ENCODE measurements at places on chromosomes 6 and 20.

GRCh38 chr6:40816601-40817000 lies 222.4 kb downstream of the UNC5CL start:
- DNase-seq: no peak

DNA sequence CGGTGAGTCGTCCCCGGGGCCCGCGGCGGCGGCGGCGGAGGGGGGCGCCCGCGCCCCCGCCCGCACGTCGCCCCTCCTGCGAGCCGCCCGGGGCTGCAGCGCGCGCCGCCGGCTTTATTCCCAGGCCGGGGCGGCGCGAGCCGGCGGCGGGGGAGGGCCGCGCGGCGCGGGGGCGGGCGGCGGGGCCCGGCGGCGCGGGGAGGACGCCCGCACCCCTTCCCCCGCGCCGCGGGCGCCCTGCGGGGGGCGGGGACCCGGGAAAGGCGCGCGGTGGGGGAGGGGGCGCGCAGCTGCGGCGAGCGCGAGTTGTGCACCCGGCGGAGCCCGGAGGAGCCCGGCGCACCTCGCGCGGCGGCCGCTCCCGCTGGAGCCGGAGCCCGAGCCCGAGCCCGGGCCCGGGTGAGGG lies 646 bp downstream of the HMGA1 start:
- no peak for DNase-seq

GRCh38 chr6:117617210-117618035 lies 15.1 kb upstream of the GOPC start:
- no peak for DNase-seq

DNA sequence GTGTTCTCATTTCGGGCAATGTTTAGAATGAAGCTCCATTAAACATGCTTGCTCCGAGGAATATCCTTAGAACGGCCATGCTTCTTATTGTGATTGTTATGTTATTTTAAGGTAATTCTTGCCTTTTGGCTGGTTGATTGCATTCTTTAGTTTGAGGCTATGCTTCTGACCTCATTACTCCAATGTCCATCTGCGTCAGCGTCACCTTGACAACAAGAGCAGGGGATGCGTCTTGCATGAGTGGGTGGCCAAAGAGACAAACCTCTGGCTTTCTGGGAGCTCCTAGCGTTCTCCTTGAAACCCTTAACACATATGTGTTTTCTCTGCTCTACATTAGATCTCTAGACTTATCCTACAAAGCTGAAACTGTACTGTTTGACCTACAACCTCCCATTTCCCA lies 184.3 kb downstream of the THBS2 start:
- DNase-seq: no peak

GRCh38 chr6:14693301-14694192 lies 552.3 kb upstream of the JARID2 start:
- no peak for DNase-seq

DNA sequence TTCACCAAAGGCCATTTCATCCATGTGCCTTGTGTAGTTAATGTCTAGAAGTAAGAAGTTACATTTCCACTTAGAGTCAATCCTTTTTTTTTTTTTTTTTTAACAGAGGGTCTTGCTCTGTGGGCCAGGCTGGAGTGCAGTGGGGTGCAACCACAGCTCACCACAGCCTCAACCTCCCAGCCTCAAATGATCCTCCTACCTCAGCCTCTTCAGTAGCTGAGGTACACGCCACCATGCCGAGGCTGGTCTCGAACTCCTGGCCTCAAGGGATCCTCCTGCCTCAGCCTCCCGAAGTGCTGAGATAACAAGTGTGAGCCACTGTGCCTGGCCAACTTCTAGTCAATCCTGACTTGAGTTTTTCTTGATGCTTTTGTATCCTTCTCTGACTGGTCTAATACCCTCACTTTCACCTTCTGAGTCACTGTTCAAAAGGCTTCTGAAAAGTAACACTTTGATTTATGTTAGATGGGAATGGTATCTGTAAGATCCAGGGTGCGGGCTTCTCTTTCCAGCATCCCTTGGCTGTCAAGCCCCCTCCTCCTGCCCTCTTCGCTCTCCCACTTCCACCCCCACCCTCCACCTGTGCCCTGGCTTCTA lies 22.1 kb downstream of the TRAM2 start:
- no peak for DNase-seq

- DNase-seq: no peak
Observed at GRCh38 chr6:43123461-43124314, 47.4 kb upstream of the SRF start.

DNA sequence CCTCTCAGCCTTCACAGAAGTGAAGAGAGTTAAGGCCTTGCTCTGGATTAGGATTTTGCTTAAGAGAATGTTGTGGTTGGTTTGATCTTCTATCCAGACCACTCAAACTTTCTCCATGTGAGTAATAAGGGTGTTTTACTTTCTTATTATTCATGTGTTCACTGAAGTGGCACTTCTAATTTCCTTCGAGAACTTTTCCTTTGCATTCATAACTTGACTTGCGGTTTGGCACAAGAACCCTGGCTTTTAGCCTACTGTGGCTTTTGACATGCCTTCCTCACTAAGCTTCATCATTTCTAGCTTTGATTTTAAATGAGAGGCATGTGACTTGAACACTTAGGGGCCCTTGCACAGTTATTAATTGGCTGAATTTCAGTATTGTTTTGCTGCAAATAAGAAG lies 166.1 kb upstream of the OPRM1 start:
- DNase-seq: no peak

GRCh38 chr20:22728146-22728745 lies 143.9 kb upstream of the FOXA2 start:
- DNase-seq: no peak

DNA sequence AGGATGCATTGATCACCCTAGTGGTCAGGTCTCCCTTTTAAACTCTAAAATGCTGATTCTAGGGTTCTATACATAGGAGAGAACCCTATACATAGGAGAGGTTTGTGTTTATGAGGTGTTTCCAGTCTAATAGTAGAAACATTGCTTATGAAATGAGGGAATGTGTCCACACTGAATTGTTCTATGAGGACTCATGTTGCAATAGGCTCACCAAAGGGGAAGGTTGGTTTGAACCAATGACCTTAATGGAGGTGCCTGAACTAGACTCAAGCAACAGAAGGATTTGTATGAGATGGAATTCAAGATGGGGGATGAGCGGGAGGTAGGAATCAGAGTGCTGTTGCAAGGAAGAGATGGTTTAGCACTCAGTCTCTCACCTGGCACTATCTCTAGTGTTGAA lies 33.5 kb upstream of the UBR2 start:
- no peak for DNase-seq

DNA sequence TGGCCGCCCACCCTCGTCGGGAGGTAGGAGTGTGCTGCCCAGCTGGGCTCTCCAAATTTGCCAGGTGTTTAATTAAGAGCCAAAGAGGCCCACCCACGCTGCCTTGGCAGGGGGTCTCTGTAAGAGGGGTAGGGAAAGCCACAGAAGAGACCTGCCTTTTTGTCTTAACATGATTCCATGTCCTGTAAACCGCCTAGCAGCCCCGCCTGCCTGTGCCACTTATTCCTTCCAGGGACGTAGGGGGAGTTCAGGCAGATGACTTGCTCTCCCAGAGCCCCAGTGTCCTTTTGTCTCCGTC lies 2.1 kb downstream of the FAM210B start:
- no peak for DNase-seq

DNA sequence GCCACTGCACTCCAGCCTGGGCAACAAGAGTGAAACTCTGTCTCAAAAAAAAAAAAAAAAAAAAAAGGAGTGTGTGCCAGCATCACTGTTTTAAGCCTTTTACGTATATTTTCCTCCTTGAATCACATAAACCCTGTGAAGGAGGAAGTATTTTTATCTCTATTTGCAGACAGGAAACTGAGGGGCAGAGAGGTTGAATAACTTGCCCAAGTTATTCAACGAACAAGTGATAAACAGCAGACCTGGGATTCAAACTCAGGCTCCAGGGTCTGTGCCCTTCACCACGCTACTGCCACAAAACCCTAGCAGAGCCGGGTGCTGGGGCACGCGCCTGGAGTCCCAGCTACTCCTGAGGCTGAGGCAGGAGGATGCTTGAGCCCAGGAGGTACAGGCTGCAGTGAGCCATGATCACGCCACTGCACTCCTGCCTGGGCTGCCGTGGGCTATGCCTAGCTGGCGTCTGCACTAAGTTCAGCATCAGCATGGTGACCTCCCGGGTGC lies 9.4 kb upstream of the AVP start:
- no peak for DNase-seq

DNA sequence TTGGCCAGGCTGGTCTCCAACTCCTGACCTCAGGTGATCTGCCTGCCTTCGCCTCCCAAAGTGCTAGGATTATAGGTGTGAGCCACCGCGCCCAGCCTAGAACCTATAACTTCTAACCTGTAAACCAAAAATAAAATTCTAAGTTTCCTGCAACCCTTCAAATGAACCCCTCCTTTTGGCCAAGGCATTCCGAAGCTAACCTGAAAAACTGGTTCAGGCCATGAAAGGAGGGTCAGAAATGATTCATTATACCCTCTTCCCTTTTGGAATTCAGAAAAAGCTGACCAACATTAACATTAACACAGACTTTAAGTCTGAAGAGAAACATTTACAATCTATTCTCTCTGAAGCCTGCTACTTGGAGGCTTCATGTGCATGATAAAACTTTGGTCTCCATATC lies 165.1 kb downstream of the TINAG start:
- DNase-seq: no peak

DNA sequence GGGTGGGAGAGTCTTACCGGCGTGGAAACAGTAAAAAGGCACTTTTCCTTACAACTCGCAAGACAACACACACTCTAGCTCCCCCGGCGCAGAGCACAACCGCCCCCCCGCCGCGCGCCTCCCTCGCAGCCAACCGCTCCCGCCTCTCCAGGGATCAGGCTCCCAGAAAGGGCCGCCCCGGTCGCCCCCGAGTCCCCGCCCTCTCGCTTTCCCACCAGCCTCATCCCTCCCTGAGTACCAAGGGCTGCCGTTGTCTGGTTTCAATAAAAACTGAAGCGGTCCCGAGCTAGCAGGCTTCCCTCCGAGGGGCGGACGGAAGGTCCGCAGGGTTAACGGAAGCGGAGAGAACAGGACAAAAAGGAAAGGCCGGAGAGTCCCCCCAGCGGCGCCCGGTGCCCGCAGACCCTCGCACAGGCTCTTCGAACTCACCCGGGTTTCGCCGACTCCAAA lies 804 bp downstream of the ELOVL5 start:
- DNase-seq: peak; percentile 11

DNA sequence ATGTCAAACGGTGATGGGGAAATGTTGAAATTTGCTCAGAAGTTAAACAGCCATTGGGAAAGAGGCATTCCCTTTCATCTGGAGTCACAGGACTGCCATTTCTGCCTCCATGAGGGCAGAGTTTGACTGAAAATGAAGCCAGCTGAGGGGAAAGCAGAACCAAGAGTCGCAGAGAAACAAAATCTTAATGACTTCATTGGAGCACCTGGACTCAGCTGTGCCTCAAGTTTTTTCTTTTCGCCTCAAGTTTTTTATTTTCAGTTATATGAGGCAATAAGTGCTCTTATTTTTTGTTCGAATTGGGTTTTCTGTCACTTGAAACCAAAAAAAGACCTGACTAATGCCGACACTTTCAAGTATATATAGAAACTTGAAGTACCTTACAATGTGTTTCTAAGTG lies 161.3 kb downstream of the PKHD1 start:
- no peak for DNase-seq

DNA sequence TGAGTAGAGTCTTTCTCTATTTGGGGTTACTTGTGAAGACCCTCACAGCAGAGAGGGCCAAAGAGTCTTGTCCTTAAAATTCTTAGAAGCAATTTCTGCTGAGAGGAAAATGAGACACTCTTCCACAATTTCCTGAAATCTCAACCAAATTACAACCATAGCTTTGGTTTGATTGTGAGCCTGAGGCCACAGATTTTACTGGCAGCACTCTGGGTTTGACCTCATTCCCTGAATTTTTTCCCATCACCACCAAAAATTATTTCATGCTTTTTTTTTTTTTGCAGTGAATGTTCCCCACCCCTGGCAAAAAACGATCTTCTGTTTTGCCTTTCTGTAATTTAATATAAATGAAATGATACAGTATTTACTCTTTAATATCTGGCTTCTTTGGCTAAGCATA lies 125.5 kb downstream of the THEMIS start:
- DNase-seq: no peak

GRCh38 chr6:164095056-164095455 lies 680.5 kb downstream of the QKI start:
- no peak for DNase-seq

DNA sequence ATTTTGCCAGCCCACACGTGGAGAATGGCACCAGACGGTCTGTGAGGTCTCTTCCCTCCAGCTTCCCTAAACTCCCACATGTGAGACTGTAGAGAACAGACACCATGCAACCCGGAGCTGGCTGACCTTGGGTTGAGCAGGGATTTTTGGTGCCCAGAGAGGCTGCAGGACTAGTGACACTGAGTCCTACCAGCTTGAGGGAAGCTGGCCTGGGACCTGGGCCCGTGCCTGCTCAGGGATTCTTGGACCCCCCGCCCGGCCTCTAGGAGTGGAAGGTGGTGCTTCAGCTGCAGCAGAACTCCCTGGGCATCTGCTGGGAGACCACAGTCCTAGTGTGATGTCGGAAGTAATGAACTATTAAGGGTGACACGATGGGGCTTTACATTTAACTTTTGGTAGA lies 3.2 kb downstream of the PSMG4 start:
- DNase-seq: no peak

GRCh38 chr6:66788579-66788978 lies 1081.6 kb upstream of the EYS start:
- DNase-seq: no peak

DNA sequence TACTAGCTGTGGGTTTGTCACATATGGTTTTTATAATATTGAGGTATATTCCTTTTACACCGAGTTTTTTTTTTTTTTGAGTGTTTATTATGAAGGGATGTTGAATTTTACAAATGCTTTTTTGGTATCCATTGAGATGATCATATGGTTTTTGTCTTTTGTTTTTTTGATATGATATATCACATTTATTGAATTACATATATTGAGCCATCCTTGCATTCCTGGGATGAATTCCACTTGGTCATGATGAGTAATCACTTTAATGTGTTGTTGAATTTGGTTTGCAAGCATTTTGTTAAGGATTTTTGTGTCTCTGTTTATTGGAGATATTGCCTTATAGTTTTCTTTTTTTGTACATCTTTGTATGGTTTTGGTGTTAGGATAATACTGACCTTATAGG lies 3.3 kb upstream of the ZNF337 start:
- DNase-seq: no peak

DNA sequence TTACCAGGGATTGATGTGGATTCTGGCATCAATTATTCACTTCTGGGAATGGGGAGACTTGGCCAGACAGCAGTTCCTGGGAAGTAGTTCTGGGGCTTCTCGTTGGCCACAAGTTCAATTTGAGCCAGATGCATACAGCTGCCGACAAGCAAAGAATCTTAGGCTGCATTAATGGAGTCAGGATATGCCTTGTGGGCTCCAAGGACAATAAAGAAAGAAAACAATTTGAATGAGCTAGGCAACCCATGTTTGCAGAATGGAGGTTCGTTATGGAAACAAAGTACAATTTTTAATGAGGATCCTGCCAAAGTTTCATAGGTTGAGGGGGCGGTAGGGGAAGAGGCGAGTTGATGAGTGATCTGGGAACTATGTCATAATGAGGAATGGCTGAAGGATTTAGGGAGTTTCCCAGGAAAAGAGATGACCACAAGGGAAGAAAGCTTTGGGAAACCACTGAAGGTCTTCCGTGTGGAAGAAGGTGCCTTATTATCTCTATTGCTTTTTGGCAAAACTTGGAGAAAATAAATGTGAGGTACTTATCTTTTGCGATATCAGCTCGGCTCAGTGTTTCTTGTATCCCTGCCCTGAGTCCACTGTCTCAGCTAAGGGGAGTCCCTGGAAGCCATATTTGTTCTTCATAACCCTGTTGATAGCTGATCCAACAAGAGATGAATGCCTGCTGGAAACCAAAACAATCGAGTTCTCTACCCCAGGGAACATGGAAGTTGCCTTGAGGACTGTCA lies 181.0 kb upstream of the ZNF217 start:
- no peak for DNase-seq

- DNase-seq: no peak
Observed at GRCh38 chr6:650098-650497, 6.8 kb downstream of the HUS1B start.

Measured in stimulated activated CD4-positive, alpha-beta T cell treated with anti-CD3 and anti-CD28 coated beads, Interleukin-1b, Interleukin-23, amount 100 ng/mL, for 24 hours (primary cell).